CD4-positive, alpha-beta T cell treated with Interleukin-6 for 4 hours (primary cell): ENCODE measurements at places on chromosomes 6 and 20.

- no peak for DNase-seq
Observed at GRCh38 chr6:257031-257725, 35.1 kb upstream of the DUSP22 start.

DNA sequence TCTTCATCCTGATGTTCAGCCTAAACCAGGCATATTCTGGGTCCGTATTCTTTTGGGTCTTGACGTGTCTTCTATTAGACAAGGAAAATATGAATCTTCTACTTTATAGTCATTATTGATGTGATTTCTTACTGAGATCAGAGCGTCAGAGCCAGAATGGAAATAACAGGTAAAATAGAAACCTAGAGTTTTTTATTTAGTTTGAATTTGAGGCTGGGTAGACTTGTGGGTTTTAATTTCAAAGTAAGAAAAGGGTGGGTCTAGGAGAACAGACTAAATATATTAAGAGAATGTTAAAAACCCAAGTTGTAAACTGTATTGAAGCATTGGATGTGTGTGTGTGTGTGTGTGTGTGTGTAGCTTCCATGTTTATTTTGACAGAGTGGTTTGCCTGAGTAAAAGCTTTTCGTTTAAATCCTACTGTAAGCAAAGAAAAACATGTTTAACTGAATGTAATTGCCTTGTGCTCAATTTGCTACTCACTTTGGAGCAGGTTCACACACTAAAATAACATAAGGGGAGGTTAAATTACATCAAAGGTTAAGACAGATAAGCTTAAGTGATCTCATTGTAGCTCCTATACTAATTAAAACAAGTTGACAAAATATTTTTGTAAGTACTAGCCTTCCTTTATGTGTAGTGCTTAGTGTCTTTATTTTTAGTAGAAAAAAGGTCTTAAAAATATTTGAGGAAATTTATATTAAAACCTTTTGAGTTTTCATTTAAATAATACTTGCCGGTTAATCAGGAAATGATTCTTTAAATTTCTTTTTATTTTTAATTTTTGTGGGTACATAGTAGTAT lies 17.4 kb downstream of the HECA start:
- DNase-seq: no peak

- DNase-seq: no peak
Observed at GRCh38 chr6:162468326-162468725, 259.2 kb downstream of the PRKN start.

- DNase-seq: no peak
Observed at GRCh38 chr6:15338476-15338875, 92.6 kb downstream of the JARID2 start.

GRCh38 chr6:56293781-56294180 lies 46.4 kb upstream of the COL21A1 start:
- no peak for DNase-seq

GRCh38 chr6:140711019-140711613 lies 1336.7 kb upstream of the CITED2 start:
- DNase-seq: no peak

DNA sequence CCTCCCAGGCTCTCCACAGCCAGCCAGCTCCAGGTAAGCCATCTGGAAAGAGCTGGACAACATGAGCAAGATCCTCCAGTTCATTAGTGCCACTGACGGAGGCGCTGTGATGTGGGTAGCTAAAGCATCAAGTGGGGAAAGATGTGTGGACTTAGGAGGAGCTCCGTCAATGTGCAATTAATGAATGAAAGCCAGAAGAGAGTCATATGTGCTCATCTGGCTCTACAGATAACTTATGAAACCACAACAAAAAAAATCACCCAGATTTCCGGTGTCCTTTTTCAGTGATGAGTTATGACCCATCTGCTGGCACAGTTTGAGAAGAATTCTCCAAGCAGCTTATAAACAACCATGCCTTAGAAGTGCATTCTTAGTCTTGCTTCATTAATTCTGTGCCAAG lies 311.7 kb upstream of the PLCB4 start:
- DNase-seq: no peak

GRCh38 chr6:151723152-151723551 lies 84.3 kb upstream of the ESR1 start:
- DNase-seq: no peak

DNA sequence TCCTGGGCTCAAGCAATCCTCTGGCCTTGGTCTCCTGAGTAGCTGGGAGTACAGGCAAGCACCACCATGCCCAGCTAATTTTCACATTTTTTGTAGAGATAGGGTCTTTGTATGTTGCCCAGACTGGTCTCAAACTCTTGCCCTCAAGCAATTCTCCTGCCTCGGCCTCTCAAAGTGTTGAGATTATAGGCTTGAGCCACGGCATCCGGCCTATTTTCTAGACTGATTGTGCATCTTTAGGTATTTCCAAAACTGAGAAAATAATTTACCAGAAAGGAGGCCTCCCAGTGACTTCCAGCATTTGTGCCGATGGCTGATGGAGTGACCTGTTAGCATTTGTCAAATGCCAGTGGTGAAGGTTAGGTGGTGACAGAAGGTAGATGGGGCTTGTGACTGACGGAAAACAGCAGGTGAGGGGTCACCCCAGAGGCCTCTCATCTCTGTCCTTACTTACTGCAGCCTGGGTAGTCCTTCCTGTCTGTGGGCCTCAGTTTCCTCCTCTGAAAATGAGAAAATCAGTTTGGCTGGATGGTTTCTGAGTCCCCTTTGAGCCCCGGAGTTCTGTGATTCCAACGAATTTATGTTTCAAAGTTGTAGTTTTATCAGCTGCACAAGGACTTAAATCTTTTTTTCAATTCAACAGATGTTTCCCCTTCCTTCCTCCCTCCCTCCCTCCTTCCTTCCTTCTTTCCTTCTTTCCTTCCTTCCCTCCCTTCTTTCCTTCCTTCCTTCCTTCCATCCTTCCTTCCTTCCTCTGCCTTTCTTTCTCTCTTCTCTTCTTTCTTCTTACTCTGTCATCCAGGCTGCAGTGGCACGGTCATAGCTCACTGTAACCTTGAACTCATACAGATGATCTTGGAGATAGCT lies 53.5 kb downstream of the TGM2 start:
- DNase-seq: no peak

- DNase-seq: peak; percentile 62
Observed at GRCh38 chr6:38871741-38872568, 156.8 kb downstream of the DNAH8 start.

- DNase-seq: no peak
Observed at GRCh38 chr6:125821825-125822281, 31.1 kb downstream of the NCOA7 start.

GRCh38 chr6:147037881-147038280 lies 166.3 kb upstream of the STXBP5 start:
- DNase-seq: no peak

- no peak for DNase-seq
Observed at GRCh38 chr6:51147756-51148155, 329.1 kb downstream of the TFAP2B start.

- no peak for DNase-seq
Observed at GRCh38 chr20:59265298-59265697, 35.1 kb upstream of the EDN3 start.

GRCh38 chr20:62576815-62577489 lies 65.4 kb upstream of the SLCO4A1 start:
- DNase-seq: no peak

DNA sequence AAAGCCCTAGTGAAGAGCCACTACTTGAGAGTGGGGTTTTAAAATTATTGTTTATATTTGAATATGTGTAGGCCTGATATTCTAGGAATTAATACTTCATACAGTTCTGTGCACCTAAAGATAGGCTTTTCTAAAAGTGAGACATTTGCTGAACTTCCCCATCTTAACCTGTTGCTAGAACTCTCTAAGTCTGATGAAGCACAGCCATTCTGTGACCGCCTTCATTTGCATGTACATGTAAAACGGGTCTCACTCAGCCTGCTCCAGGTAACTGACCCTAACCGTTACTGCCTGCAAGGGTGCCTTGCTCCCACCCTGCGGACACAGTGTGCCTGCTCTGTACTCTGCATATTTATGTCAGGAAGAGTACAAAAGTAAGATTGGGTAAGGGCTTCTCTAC lies 44.3 kb upstream of the IRF4 start:
- no peak for DNase-seq

DNA sequence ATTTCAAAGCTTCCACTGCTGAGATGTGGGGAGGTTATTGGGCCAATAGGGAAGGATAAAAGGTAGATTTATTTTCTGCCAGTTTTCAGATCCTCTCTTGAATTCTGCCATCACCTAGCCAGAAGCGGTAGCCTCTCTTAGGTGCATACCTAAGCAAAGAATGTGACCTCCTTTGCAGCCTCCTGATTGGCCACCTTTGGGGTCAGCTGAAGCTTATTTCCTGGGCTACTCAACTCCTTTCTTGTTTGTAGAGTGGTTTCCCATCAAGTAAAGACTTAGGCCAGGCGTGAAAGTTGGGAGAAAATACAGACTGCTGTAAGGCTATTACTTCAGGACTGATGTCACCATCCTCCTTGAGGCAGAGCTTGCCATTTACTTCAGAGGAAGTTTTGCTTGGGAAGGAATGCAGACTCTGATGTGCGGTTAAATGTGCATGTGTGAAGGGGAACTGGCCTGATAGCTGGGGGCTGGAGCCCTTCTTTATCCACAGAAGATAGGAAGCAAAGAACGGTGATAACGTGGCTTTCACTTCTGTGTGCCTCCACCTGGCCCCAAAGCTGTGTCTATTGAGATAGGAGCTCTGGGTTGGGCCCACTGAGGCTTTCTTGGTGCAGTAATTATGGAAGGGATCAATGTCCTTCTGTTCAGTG lies 70.1 kb downstream of the TRMT11 start:
- no peak for DNase-seq

DNA sequence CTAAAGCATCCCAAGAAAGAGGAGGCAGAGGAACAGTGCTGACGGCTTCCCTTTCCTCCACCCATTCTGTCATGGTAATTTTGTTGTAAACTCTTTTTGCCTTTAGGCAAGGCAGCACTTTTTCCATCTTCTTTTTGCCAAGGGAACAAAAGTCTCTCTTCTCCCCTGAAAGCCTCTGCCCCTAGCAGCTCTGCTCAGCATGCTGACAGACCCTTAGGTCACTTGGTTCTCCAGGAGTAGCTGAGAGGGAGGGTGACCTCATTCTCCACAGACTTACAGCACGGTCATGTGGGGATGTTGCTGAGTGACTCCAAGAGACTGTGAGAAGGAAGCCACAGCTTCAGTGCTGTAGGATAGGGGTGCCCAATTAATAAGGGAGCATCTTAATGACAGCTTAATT lies 81.1 kb upstream of the RALGAPA2 start:
- DNase-seq: no peak

DNA sequence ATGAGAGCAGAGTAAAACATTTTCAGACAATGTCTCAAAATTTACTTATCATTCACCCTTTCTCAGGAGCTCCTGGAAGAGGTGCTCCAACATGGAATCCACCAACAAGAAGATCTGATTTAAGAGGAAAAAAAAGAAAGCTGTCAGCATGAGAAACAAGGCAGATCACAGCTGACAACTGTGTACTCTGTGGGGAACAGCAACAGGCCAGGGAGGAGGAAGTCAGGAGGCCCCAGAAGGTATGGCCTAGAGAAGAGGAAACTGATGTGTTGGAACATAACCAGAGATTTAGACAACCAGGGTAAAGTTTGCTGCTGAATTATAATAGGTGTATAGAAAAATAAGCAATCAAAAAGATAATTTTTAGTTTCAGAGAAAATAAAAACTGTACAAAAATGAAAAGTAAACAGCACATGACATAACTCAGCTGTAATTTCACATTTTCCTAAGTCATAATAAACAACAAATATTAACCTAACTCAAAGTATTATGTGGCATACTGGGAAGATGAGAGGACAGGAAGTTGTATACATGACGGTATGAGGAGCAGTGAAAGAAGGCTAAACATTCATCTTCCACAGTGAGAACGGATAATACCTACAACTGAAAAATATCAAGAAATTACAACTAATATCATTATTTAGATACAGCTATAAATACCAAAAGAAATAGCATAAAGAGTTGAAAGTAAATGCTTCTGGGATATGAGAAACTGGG lies 113.6 kb upstream of the EMILIN3 start:
- DNase-seq: peak; percentile 25

DNA sequence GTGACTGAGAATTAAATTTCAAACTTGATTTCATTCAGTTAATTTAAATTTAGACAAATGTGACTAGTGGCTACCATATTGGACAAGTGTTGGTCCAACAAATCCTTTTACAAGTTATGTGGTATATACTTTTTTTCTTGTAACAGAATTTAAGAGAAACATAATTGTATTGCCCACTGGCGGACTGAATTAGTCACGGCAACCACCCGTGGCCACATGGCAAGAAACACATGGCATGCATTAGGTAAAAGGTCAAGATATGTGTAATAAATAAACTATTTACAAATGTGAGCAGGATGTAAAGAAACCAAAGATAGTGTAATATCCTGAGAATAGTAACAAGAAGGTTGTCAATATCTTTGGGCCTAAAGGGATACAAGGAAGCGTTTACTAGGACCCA lies 91.2 kb downstream of the LCA5 start:
- no peak for DNase-seq
